NCI-H2029 (cell line): ENCODE measurements at places on chromosomes 1 and 21.

GRCh38 chr21:40830836-40831235 is 16.1 kb downstream of the DSCAM start:
- DNase-seq: no peak

DNA sequence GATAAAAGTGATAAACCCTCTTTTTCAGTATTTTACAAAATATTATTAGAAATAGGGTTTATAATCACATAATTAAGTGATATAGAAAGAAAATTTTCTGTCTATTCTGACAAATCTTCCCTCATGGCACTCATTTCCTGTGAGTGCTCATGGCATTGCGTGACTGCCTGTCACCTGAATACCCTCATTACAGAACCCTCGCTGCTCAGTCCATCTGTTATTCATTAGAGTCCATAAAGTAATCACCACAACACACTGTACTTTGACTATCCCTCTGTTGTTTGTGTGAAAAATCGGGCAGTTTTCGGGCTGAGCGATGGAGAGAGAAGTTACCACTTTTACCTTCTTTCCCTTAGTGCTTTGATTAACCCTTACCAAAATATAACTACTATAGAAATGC is 100.4 kb upstream of the BRINP3 start:
- DNase-seq: no peak

DNA sequence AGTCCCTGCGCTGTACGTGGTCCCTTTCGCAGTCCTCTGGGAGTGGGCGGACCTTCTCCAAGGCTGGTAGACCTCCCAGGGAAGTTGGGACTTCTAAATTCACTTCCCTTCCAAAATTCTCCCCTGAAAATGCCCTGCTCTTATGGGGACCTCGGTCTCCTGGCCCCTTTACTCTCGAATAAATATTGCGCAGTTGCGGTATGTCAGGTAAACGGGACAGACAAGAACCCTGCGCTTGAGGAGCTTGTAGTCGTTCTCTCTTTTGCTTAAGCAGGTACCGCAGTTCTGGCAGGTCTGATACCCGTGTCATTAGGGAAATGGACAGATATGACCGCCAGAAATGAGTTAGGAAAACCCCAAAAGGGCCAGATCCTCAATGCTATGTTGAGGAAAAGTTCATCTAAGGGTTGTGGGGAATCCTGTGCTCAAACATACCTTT is 561 bp downstream of the KIF2C start:
- DNase-seq: no peak

GRCh38 chr21:39153373-39153772 is 29.9 kb downstream of the PSMG1 start:
- DNase-seq: no peak

GRCh38 chr1:179141592-179142251 is 59.9 kb downstream of the TOR3A start:
- no peak for DNase-seq

DNA sequence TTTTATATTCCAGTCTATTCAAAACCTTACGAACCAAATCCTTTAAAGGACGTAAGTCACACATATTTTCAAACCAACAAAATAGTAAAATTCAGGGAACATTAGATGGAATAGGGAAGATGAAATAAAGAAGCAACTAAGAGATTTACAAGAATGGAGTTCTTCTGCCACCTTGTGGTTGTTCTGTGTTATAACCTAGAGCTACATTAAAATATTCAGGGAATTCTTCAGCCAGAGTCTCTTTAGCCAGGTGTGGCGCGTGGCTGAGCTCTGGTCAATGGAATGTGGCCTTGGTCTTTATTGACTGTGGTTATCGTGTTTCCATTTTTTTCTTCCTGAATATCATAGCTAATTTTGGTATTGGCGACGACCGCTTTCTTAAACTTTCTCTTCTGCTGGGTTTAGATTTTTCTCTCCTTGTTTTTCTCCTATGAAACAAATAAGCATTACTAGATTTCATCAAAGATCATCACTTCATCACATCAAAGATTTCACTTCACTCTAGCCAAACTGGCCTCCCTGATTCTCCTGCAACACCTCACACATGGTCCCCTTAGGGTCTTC is 221.3 kb downstream of the MRPL39 start:
- DNase-seq: peak; percentile 25

DNA sequence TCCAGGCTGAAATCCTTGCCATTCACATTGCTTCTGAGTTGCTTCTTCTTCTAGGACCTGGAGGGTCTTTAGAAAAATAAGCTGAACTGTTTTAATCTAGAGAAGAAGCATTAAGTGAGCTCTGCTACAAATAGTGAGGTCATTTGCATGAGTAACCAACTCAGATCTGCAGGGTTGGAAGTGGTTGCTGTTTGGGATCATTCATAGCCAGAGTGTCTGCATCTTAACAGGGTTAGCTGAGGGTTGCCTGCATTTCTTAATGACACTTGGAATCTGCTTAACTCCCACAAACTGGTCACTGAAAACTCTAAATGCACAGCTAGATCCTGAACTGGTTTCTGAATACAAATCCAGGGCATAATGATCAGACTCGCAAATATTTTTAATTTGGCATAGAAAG is 9.9 kb downstream of the CNIH3 start:
- no peak for DNase-seq

- no peak for DNase-seq
Observed at GRCh38 chr1:211783266-211783665, 47.3 kb downstream of the LPGAT1 start.

DNA sequence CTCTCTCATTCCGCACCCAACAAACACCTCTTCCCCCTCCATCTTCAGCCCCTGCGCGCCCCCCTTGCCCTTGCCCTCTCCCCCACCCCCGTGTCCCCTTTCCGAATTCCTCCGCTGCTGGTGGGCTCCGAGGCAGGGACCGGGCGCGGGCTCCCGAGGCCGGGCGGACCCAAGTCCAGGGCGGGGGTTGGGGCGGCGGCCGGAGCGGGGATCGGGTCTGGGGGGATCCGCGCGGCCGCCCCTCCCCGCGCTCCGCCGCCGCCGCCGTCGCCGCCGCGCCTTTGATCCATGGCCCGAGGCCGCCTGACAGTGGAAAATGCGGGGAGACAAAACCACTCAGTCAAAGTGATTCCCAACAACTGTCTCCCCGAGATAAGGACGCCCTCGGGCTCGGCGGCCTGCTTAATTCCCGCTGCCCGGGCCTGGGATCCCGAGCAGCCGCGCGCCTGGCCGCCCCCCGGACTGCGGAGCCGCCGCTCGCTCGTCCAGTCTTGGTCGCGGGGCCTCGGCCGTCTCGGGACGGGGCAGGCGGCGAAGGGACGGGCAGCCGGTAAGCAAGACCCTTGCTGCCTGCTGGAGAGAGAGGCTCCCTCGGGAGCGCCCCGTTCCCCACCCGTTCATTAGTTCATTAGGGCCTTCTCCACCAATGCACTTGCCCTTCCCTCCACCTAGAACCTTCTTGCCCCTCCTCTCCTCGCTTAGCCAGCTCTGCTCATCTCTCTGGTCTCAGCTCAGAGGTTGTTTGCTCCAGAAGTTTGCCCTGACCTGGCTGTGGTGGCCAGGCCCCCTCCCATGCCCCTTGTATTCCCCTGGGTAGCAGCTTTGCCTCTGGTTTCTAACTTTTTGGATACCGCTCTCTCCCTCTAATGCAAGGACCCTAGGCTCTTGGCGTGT is 86.4 kb downstream of the PAX7 start:
- no peak for DNase-seq

GRCh38 chr1:42143896-42144710 is 9.1 kb upstream of the GUCA2B start:
- no peak for DNase-seq

GRCh38 chr1:92291372-92291999 is 7.3 kb downstream of the GLMN start:
- no peak for DNase-seq

DNA sequence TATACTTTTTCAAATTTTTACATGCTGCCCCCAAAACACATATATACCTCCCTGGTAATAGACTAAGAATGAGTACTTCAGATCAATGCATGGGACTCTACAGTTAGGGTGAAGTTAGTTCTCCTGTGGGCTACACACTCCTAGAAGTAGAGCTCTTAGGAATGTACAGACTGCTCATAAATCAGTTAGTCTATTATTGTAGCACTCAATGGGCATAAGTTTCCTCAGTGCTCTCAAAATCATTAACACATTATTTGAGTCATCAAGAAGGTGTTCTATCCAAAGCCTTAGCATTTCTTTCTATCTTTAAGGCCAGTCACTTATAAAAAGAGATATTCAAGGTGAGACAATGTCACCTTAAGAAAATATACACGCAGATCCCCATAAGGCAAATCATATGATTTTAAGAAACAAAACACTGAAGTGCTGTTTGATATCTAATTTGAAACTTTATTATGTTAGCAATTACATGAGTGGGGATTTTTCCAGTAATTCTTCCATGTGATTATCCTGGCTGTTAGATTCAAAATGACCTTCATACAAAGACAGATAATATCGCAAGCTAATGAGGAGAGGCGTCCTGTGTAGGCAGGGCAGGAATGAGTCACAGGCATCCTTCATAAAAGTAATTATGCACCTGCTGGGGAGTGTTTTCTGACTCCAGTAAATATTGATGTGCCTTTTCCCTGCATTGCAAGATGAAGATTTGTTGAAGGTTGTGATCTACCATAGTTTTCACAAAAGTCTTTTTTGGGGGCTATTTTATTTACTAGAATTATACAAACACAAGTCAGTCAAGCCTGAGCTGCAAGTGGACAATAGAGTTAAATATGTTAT is 167.2 kb upstream of the ATP1B1 start:
- no peak for DNase-seq

- no peak for DNase-seq
Observed at GRCh38 chr1:205914155-205914507, 29.1 kb downstream of the SLC26A9 start.

GRCh38 chr1:90434460-90434859 is 282.6 kb downstream of the BARHL2 start:
- DNase-seq: no peak

- DNase-seq: no peak
Observed at GRCh38 chr1:235107368-235108184, 21.1 kb downstream of the TOMM20 start.

DNA sequence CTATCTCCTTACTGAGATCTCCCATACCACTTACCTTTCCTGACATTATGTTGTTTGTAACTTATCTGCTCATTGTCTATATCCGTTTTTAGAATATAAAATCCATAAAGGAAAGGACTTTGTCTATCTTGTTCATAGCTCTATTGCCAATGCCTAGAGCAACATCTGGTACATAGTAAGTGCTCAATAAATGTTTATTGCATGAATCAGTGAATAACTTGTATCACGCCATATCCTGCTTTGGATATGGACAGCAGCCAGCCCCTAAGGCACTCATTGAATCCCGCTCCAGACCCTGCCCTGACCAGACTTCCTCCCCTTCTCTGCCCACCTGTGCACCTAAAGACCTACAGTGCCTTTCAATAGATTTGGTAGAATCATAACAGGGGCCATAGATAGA is 298.1 kb upstream of the PLXNA2 start:
- no peak for DNase-seq

- DNase-seq: no peak
Observed at GRCh38 chr21:28138272-28138671, 854.4 kb downstream of the LTN1 start.

- DNase-seq: no peak
Observed at GRCh38 chr1:147549526-147549925, 8.2 kb downstream of the BCL9 start.

DNA sequence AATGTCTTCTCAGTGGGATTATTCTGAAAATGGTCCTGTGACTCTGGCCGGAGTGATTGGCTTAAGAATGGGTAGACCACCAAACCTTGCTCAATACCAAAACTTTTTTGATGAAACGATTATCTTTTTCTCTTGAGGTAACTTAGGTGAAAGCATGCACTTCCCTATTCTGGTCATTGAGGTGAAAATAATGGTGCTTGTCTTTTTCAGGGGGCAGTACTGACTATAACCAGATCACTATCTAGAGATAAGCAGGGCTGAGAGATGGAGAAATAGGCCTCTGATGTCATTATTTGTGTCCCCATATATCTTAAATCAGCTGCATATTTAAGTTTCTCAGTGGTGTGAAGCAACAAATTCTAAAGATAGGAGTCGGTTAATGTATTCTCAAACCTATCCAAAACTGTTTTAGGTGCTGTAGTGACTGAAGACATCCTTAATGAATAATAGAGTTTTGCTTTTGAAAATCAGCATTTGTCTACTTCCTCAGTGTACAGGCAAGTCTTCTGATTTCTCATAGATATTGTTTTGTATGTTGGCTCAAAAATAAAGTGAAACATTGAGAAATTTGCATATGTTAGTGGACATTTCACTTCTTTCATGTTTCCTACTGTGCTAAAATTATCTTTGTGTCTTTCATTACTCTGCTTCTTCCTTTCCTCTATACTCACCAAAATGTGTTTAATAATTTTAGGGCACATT is 735.3 kb upstream of the ADGRL4 start:
- no peak for DNase-seq

- no peak for DNase-seq
Observed at GRCh38 chr21:41418393-41418792, 7.6 kb upstream of the MX1 start.

GRCh38 chr1:176466514-176466913 is 3.5 kb downstream of the PAPPA2 start:
- no peak for DNase-seq
